ENCODE measurements at places on chromosomes 3 and 15.
A peak's percentile ranks its signal among the peaks of the same experiment; 100 is the strongest.

GRCh38 chr3:108806316-108806715 is 16.3 kb upstream of the TRAT1 start:
- DNase-seq: no peak

GRCh38 chr3:13594146-13594545 is 45.2 kb downstream of the FBLN2 start:
- DNase-seq: no peak

- no peak for DNase-seq
Measured at GRCh38 chr3:36149447-36149865, 230.8 kb upstream of the STAC start.

GRCh38 chr3:10976770-10977169 is 15.8 kb upstream of the SLC6A1 start:
- no peak for DNase-seq

DNA sequence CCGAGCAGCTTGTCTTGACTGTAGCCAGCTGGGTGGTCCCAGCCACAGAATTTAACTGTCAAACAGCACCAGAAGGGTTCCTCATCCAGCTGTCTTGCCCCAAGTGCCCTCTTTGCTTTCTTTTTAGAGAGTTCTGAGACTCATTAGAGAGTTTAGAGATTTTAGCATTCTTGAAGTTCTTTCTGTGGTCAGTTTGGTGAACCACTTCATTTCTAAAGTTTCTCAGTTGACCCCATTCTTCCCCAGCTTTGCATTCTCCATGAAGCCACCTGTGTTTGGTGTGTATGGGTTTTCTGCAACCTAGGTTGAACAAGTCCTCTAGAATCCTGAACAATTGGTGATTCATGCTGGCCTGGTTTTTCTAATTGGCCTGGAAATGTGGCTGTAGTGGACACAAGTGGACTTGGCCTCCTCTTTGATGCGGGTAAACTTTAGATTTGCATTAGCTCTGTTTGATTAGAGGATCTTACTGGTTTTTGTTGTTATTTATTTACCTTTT is 33.7 kb downstream of the FLNB start:
- peak; percentile 71 for DNase-seq

Measured in AG04450 (cell line).